Natural killer cell treated with Interleukin-12 subunit alpha and Interleukin-12 subunit beta and Interleukin-15 and Interleukin-18, amount 100 ng/mL, for 72 hours (primary cell): ENCODE measurements at places on chromosomes 11 and 22. TPM values are rescaled to one million over a fixed set of nuclear protein-coding genes. Genes with fewer than 3 reads are reported as not detected.

DNA sequence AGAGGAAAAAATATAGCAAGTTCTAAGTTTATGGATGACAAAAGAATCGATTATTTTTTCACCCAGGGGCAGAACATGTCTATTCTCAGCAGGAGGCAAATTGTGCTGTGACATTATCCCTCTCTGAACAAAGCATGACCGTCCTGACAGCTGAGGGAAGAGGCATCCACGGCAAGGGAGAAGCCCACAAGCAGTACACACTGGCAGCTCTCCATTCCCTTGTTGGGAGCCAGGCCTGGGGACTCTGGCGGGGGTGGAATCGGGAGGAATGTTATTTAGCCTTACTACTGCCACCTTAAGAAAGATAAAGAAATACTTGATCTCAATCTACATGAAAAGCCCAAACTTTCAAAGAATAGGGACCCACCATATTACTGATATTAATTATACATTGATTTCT, 3.4 kb downstream of the KIRREL3 start:
- DNase-seq = no peak

DNA sequence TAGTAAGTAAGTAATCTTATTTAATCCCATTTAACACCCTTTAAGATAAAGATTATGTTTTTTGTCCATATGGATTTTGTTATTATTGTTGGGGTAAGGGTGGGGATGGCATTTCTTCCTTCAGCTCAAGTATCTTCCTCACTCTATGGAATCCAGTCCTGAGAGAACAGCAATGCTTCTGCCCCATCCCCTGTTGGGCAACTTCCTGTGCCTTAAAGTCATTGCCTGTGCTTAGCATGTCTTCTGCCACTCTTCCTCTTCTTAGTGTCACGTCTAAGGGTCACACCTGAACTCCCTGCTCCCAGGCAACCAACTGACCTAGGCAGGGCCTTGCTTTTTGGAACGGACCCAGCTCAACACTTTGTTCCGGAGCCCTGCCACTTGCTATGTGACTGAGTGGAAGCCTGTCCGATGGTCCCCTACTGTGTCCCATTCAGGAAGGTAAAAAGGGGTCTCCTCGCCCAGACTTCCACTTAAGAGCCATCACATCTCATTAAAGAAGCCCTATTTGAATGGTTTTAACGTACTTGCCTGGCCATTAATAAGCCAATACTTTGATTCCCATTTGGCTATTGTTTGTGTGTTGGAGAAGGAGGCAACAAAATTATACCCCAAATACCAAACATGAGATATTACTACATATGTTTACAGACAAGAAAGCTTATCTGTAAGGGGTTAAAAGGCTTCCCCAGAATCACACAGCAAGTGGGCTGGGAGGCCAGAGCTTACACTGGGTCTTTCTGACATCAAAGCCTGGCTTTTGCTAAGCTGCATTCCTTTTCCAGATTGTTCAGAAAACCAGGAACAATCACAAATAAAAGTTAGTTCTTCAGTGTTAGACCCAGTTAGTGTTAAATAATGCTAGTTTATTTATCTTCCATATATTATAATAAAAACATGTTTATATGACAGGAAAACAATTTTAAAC, 59.2 kb downstream of the RAB38 start:
- no peak for DNase-seq

Gene RBMXL2
- total RNA-seq = not detected

- DNase-seq = no peak
Observed at GRCh38 chr22:23000657-23001347, 69.5 kb upstream of the GNAZ start.

Gene ANO9
- total RNA-seq = 6.7 TPM

- no peak for DNase-seq
Observed at GRCh38 chr22:36510966-36511881, 4.4 kb upstream of the FOXRED2 start.

- no peak for DNase-seq
Observed at GRCh38 chr22:43543522-43544288, 131.9 kb downstream of the MPPED1 start.

Gene PGA5
- not detected for total RNA-seq
